ENCODE measurements at places on chromosomes 4 and X.

GRCh38 chr4:121943941-121944340 lies 7.9 kb downstream of the TRPC3 start:
- no peak for DNase-seq

DNA sequence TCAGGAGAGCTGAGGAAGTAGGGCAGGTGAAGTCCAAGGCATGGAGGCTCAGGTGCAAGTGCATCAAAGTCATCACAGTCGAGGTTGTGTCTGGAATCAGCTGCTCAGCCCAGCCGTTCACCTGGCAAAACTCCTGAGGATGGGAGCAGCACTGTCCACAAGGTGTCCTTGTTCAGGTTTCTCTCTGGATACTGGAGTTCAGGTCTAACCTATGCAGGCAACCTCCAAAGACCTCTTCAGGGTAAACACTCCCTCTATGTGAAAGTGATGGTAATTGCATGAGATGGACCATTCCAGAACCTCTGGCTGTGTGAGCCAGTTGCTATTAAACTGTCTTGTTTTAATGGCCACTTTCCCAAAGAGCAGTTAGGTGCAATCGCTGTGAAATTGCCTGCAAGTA lies 120.2 kb upstream of the PSAPL1 start:
- no peak for DNase-seq

DNA sequence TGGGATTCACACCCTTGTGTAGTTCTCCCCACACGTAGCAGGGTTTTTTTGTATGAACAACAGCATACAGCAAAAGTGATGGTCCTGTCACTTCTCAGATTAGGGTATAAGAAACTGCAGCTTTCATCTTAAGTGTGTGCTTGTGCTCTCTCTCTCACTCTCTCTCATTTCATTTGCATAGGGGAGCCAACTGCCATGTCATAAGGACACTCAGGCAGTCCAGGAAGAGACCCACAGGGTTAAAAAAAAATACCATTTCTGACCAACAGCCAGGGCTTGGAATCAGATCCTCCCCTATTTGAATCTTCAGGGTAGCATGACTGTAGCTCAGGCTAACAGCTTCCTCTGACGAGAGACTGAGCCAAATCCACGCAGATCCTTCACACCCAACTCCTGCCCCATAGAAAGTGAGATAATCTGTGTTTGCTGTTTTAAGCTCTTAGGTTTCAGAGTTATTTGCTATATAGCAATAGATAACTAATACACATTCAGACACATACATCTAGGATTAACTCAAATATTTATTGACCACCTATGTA lies 331.2 kb downstream of the PAPSS1 start:
- DNase-seq = no peak

DNA sequence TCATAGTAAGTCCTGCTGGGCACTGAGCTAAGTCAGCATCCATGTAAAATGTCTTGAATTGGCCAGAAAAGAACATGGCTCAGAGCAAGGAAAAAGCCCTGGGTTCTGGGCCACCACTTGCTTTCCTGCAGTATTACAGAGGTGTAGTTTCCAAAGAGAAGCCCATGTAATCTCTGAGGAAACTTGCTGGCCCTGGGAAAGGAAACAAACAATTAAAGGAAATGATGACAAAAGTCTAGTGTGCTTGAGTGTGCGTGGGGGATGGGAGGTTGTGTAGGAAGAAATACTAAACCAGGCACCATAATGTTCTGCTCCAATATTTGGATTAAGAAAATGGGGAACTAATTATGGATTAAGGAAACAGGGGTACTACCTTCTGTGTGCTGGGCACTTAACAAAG lies 39.5 kb upstream of the SMIM10L2A start:
- DNase-seq = no peak

- DNase-seq = no peak
Measured at GRCh38 chr4:162866565-162866964, 300.1 kb downstream of the NAF1 start.

DNA sequence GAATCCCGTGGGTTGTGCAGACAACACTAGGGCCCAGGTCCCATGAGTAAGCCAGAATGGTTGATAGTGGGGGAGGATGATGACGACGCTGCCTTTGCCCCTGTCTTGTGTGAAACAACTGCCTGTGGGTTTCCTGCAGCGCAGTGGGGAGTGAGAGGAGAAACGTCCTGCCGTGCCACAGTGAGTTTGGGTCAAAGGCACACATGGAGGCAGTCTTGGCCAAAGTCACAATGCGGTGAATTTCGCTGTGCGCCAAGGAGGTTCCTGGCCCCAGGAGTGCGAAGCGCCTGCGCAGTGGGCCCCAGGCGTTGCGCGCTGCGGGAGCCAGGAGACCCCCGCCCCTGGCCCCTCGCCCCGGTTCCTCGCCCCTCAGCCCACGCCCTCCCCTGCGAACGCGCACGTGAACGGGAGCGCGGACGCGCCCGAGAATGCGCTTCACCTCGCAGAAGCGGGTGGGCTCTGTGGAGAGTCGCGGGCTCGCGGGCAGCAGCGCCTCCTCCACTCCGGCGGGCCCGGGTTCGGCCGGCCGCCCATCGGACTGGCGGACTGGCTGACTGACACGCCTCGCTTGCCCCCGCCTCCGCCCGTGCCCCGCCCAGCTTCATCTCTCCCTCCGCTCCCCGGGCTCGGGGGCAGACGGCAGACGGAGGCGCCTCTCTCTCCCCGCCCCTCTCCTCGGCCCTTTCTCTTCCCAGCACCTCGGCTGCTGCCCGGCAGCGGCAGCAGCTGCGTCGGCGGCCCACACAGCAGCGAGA lies at the start of gene NUDT10:
Gene NUDT10, plus strand, starts transcription at position 635 of the 755 bp plus-strand sequence. CDS start 144 bp downstream, outside the sequence.
- DNase-seq = peak; percentile 51

DNA sequence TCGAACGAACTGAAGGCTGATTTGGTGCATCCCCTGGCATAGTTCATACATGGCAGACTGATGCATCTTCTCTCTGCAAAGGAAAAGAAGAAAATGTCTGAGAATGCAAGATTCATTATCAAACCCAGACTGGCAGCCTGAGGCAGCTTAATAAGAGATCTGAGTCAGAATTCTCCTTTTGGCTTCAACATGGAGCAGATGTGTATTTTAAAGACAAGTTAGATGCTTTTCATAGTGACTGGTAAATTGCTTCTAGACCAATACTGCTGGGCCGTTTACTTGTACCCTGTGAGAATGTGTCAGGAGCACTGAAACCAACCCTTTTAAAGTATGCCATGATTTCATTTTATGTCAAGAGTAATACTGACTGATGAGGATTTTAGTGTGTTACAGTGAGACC lies 322.0 kb downstream of the NR3C2 start:
- DNase-seq = no peak

DNA sequence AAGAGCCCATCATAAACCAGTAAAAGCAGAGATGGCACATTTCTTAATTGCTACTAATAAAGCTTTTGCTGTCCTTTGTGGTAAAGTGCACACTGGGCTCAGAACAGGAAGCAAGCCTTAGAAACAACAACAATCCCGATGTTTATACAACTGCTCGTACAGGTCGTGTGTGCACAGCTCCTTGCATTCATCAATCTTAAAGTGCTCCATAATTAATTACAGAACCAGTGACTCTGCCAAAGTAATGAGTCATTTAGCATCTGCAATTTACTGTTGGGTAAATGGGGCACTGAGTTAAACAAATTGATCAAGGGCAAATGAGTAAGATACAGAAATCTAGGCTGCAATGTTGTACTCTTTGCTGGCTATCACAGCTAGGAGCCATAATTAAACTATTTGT lies 61.3 kb upstream of the TXK start:
- DNase-seq = no peak

GRCh38 chr4:53545942-53546581 lies 45.2 kb downstream of the LNX1 start:
- no peak for DNase-seq

DNA sequence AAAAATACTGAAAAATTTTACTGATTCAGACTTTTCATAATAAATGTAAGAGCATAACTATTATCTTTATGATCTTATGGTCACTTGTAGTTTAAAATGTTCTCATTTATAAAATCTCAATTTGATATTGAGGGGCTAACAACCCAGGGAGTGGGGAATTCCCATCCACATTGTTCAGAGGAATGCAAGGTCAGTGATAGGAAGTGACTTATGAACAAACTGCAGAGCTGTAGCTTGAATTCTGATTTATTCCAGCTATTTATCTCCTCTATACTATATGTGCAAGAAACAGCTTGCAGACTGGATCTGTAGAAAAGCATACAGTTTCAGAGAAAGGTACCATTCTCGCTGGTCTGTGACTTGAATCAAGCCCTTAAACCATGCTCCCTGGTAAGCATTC lies 61.6 kb downstream of the SEC24D start:
- DNase-seq = no peak

DNA sequence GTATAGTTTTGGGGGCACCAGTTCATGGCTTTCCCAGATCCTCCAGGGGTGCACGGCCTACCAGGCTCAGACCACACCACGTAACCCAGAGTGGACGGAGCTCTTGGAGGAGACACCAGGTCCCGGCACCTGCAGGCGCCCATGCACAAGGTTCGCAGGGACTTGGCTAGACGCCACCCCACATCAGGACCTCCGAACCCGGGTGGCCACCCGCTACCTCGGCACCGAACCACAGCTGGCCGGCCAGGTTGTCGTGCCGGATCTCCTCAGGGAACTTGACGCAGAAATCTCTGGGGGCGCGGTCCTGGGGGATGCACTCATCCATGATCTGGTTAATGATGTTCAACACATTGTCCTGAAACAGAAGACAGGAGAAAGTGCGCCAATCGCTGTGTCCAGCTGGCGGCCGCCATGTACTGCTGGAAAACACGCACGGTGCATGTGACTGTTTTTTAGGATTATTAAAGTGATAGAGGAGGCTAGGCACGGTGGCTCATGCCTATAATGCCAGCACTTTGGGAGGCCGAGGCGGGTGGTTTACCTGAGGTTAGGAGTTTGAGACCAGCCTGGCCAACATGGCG lies 77.1 kb downstream of the ZFYVE28 start:
- DNase-seq = no peak

- no peak for DNase-seq
Measured at GRCh38 chr4:26573389-26573794, 10.5 kb upstream of the TBC1D19 start.

- DNase-seq = no peak
Measured at GRCh38 chrX:27555514-27555913, 34.6 kb upstream of the DCAF8L2 start.

- DNase-seq = no peak
Measured at GRCh38 chr4:140195806-140196205, 41.8 kb upstream of the MAML3 start.

DNA sequence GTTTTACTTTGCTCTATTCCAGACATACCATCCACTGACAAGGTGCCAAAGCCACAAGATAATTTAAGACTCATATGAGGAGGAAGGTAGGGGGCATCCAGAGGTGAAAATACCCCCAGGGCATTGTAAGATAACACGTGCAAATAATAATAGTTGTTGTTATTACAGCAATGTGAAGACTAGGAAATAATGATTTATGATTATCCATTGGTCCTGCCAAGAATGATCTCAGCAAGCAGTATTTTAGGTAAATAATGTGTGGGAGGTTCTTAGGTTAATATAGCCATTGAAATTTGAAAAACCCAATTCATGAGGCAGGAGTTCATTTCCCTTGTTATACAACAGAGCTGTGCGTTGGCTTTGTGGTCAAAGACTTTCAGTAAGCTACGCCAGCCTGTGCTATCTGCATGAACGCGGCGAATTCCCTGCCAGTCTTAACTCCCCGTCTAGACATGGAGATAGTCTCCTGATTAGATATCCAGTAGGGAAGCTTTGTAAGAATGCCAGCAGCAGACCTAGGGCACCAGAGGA lies 47.2 kb upstream of the MXRA5 start:
- no peak for DNase-seq

DNA sequence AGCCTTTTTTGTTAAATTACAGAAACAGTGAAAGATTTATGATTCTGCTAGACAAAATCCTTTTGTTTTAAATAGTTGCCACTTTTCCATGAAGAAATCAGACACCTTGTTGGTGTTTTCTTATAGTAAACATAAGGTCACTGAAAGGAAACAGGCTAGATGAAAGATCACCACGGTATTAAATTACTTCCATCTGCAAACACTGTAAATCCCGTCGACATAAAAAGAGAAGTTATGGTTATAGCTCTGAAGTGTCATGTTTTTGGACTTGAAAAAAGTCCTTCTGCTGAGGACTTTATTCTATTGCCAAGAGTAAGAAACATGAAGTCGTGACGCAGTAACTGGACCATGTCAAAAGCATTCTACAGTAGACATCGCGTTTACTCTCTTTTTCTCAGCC lies 567.6 kb upstream of the SLIT2 start:
- DNase-seq = no peak

- no peak for DNase-seq
Measured at GRCh38 chrX:150405006-150405405, 41.9 kb downstream of the MAMLD1 start.

GRCh38 chr4:175560604-175561003 lies 251.5 kb downstream of the GPM6A start:
- DNase-seq = no peak

DNA sequence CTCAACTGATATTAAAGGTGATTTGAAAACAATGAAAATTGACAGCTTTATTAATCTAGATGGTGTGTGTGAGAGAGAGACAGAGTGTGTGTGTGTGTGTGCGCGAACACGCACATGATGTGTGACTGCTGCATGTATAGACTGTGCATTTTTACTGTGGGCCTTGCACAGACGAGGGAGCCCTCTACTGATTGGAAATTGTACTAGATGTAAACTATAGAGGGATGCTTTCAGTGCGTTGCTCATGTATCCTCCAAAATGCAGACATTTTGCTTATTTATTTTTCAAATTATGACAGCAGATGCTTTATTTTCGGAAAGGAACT lies 168.4 kb upstream of the GK2 start:
- DNase-seq = no peak

DNA sequence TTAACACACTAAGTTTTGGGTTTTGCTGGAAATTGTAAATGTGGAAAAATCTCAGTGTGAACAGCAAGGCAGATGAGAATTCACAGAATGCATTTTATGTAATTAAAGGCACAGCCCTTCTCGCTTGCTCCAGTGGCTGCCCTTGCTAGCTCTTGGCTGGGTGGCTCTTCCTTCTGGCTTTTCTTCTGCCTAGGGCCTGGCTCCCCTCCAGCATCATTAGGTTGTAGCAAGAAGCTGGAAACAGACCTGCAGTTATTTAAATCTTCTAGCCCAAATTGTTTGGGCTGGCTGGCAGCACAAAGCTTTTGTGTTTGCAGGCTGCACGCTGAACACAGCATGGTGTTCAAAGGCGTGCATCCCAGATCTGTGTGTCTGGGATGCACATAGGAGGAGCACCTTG lies 56.5 kb downstream of the LIMCH1 start:
- no peak for DNase-seq

- DNase-seq = no peak
Measured at GRCh38 chr4:162865102-162865501, 301.6 kb downstream of the NAF1 start.

- peak; percentile 4 for DNase-seq
Measured at GRCh38 chr4:174120446-174121295, 162.8 kb downstream of the FBXO8 start.

GRCh38 chrX:112259375-112259774 lies 176.8 kb upstream of the TRPC5 start:
- no peak for DNase-seq

DNA sequence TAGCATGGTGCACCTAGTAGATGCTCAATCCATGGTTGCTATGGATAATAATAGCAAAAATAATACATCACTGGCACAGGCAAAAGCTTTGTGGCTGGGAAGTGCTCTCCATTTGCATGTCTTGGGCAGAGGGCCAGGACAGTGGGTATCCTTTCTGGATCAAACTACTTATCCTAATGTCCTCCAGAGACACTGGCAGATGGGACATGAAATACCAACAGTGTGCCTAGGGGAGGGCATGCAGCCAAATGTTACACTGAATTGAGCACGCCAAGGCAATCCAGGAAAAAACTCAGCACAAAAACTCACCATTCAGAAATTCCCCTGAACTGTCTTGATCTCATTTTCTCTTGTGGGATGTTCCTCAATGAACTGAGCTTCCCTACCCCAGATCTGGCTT lies 98.6 kb upstream of the SCML1 start:
- DNase-seq = no peak

Measured in stimulated activated naive CD8-positive, alpha-beta T cell treated with anti-CD3 and anti-CD28 coated beads, Interleukin-15, amount 100 ng/mL, for 72 hours (primary cell).